ENCODE measurements at places on chromosomes 2 and 18.

DNA sequence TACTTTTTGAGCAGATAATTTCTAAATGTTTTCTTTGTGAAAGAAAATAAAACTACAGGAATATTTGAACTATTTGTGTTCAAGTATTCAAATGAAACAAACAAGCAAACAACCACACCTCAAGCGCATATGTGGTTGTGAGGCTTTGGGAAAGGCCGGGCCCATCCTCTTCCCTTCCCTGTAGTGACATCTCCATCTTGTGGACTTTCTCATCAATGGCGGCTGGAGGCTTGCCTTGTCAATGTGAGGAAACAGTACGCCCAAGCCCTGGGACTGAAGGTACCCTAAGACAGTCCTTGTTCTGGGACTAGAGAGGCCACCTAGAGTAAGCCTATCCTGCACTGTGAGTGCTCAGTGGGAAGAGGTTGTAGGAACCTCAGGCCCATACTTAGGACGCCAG lies 166.8 kb downstream of the TPGS2 start:
- no peak for DNase-seq

GRCh38 chr2:223523551-223524001 lies 78.6 kb downstream of the SCG2 start:
- no peak for DNase-seq

DNA sequence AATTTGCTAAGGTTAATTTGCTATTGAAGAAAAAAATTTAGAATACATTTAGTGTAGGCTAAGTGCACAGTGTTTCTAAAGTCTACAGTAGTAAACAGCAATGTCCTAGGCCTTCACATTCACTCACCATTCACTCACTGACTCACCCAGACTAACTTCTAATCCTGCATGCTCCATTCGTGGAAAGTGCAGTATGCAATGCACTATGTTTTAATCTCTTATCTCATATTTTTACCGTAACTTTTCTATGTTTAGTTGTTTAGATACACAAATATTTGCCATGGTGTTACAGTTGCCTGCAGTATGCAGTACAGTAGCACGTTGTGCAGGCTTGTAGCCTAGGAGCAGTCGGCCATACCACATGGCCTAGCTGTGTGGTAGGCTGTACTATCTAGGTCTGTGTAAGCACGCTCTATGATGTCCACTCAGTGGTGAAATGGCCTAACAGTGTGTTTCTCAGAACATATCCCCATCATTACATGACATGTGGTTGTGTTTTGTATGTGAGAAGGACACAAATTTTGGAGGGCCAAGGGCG lies 18.1 kb upstream of the RFX8 start:
- no peak for DNase-seq

DNA sequence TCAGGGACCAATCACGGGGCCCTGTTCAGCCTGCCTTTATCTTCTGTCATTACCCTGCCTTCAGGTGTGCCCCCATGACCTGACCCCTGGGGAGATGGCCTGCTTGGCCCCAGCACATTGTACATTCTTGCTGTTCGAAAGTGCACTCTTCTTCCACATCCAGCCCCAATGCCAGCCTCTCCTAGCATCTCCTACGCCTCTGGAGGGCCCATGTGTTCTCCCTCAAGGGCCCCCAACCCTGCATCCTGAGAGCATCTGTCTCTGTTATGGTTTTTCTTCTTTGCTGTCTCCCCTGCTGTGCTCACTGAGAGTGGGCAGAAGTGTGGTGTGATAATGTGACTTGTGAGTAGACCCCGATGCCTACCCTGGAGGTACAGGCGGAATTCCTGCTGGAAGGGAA lies 41.5 kb upstream of the OTOS start:
- DNase-seq, result no peak
